ENCODE measurements at places on chromosomes 5 and 9. TPM values are rescaled to one million over a fixed set of nuclear protein-coding genes. Genes with fewer than 3 reads are reported as not detected.

The LRRC19 gene
- under 0.01 TPM for total RNA-seq

The ZFAND5 gene
- total RNA-seq = 287 TPM

The TAL2 gene
- total RNA-seq = 6.3 TPM

The SEC24A gene
- total RNA-seq = 32.9 TPM

The FCN2 gene
- not detected for total RNA-seq

The CCL27 gene
- not detected for total RNA-seq

The CHSY3 gene
- total RNA-seq = 26.6 TPM

The IRF1 gene
- total RNA-seq = 2.5 TPM

The IFNA2 gene
- not detected for total RNA-seq

The NUTM2G gene
- not detected for total RNA-seq

The SHB gene
- 25.7 TPM for total RNA-seq

The RBM22 gene
- total RNA-seq = 42.9 TPM

The SYNPO gene
- total RNA-seq = 4.4 TPM

The ZNF474 gene
- total RNA-seq = 0.94 TPM

The CACNA1B gene
- 62.0 TPM for total RNA-seq

The C8G gene
- total RNA-seq = not detected

The CD74 gene
- 2.2 TPM for total RNA-seq

The IER5L gene
- total RNA-seq = 20.3 TPM

The TMEM171 gene
- 0.94 TPM for total RNA-seq

The TMEFF1 gene
- total RNA-seq = 58.5 TPM

The TAF1L gene
- 0.31 TPM for total RNA-seq

The RIGI gene
- total RNA-seq = 8.5 TPM

The GPR150 gene
- total RNA-seq = not detected

The HTR4 gene
- total RNA-seq = 0.31 TPM

The ACSL6 gene
- 69.5 TPM for total RNA-seq

The ECSCR gene
- 4.7 TPM for total RNA-seq

The CER1 gene
- 0.63 TPM for total RNA-seq

The ORM2 gene
- not detected for total RNA-seq

The PAPPA gene
- not detected for total RNA-seq

The OR13C4 gene
- total RNA-seq = not detected

The AFAP1L1 gene
- total RNA-seq = 5.9 TPM

The ITGA1 gene
- total RNA-seq = 8.1 TPM

The INSL4 gene
- total RNA-seq = not detected

The MCIDAS gene
- not detected for total RNA-seq

The ADAMTS12 gene
- total RNA-seq = 0.63 TPM

The PCDHA11 gene
- total RNA-seq = 80.4 TPM

The C9 gene
- total RNA-seq = not detected

The ATG10 gene
- total RNA-seq = 14.7 TPM

The PRDM9 gene
- not detected for total RNA-seq

The DMGDH gene
- 3.1 TPM for total RNA-seq

The GPR151 gene
- total RNA-seq = under 0.01 TPM

The AQP7 gene
- total RNA-seq = not detected

The EIF4E1B gene
- total RNA-seq = 0.31 TPM
